ENCODE measurements at places on chromosomes 1 and 21. TPM values are rescaled to one million over a fixed set of nuclear protein-coding genes. Genes with fewer than 3 reads are reported as not detected.

Gene KCNJ15
- 0.26 TPM for total RNA-seq

Gene RGS13
- total RNA-seq = not detected

Gene FNDC5
- 0.75 TPM for total RNA-seq

Gene RGS8
- not detected for total RNA-seq

Gene XCL2
- total RNA-seq = not detected

Measured in A549 treated with DMSO at 1 μM for 4 hours (cell line).